ENCODE measurements at places on chromosomes 12 and 14.

DNA sequence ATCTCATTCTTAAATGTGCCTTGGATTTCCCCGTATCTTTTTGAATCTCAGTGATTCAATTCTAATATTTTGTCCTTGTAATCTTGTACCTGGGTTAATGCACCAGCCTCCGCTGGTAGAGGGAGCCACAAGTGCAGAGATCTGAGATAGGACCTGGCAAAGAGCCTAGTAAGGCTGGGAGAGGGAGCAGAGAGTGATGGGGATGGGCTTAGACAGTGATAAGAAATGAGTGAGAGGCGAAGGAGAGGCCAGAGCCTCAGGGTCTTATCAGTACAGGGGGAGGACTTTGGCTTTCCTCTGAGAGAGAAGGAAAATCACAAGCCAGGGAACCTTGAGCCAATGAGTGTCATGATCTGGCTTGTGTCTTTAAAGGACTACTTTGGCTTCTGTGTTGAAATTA is 30.5 kb upstream of the LMNTD1 start:
- DNase-seq: peak; percentile 15

DNA sequence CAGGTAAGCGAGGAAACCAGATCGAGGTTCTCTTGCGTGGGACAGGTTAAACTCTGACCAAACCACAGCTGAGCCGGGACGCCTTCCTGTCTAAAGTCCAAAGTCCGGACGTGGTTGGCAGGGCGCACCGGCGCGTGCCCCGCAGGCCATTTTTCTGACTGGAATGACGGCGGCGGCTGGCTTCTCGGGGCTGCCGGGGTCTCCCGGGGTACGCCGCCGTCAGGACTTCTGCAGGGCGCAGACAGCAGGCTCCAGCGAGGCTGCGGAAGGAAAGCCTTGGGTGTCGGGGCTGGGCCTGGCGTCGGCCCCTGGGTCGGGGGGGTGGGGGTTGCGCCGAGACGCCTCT is 32.8 kb downstream of the MIA2 start:
- no peak for DNase-seq

GRCh38 chr12:106025129-106025528 is 113.6 kb downstream of the NUAK1 start:
- DNase-seq: no peak

- no peak for DNase-seq
Observed at GRCh38 chr14:37140176-37140575, 32.2 kb downstream of the SLC25A21 start.

GRCh38 chr12:124764870-124765580 is 98.6 kb downstream of the SCARB1 start:
- DNase-seq: no peak

GRCh38 chr12:121718653-121719239 is 6.2 kb downstream of the TMEM120B start:
- no peak for DNase-seq

GRCh38 chr14:51578853-51579252 is 72.9 kb upstream of the FRMD6 start:
- no peak for DNase-seq

DNA sequence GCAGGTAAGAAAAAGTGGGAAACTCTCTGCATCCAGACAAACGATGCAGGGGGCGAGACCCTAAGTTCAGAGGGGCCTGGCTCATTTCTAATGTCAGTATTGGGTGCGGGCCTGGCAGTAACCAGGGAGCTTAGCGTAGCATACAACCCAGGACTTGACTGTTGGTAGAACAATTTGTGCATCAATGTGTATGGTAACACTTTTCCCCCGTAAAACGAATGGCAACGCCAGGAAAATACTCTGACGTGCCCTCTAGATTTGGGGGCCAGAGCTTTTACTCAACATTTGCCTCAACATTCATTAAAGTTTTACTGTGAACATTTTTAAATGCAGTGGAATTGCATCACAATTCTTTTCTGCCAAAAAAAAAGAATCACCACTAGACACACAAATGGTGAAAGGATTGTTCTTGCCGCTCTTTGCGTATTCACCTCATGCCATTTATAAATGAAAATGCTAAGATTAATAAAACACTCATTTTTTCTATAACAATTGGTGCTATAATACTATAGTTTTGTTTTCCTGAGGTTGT is 867 bp downstream of the RHOJ start:
- DNase-seq: no peak

DNA sequence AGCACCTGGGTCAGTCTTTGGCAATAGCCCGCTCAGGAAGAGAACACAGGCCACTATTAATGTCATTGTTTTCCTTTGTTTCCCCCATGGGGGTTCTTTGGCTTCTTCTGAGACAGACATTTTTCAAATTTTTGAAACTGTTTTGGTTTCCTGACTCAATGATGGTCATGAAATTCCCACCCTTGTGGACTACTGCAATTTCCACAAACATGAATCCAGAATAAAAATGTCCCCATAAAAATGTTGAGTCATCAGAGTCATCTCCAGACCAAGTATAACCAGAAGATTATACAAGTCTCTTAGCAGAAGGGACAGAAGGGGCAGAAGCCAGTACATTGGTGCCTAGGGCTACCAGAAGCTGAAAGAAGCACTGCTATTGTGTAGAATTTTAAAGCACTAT is 29.1 kb downstream of the SLCO1A2 start:
- no peak for DNase-seq

GRCh38 chr12:16526693-16527092 is 79.3 kb downstream of the LMO3 start:
- DNase-seq: no peak

All from iPS-NIHi11 (cell line).